Mucosa of descending colon (tissue), 3 donors: ENCODE measurements at places on chromosomes 1 and 21.
A peak's percentile ranks its signal among the peaks of the same experiment; 100 is the strongest.

DNA sequence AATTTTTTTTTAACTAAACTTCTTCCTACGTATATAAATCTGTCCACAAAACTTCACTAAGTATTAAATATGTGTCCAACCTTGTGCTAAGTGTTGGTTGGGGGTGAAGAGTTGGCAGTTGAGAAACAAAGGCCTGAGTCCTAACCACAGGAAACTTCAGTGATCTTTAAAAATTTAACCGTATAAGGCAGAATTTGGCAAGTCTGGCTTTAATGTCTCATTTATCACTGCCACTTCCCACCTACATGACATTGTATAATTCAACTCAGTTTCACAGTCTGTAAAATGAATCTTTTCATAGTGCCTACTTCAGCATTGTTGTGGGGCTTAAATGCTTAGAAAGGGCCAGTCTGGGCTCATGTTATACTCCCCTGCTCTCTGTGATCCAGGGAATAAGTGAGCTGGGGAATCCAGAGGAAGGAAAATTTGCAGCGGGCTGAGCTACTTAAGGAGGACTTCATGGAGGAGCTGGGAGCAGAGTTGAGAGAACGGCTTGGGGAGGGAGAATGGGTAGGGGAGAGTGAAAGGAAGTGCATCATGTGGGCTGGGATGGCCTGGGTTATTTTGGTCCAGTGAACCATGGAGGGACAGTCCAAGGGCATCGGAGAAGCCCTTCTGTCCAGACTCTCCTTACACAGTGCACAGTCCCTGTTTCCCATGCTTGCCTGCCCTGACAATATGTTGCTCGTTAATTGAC is 14.5 kb downstream of the IFNAR2 start:
- no peak for DNase-seq

DNA sequence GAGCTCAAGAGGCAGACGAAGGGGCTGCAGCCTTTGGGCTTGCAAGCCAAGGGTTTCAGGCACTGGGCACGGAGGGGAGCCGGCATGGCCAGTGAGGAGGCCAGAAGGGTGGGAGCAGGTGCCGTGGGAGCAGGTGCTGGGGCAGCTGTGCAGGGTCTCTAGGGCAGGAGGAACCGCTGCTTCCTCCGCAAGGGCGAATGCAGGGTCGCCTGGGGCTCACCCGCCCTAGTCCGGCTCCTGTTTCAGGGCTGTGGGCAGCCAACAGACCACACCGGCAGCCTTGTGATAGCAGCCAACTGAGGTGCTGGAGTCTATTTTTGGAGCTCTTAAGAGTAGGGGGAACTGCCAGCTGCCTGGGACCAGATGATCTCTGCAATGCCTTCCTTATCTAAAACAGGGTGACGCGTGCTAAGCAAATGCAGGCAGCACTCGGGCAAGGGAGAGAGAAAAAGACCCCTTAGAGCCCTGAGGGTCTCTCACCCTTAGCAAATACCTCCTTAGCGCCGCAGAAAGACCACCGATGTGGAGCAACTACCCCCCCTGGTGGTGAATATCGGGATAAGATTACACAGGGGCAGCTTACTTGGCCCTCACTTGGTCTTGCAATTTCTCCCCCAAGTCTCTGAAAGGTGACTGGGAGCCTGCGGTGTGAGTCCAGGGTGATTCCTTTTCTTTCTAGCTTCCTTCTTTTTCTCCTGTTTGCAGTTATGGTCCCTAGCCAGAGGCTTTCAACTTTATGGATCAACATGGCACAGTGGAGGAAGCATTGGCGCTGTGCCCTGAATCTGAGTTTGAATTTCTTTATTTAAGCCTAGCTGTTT is 20.7 kb upstream of the MAPKAPK2 start:
- DNase-seq: peak; percentile 47

DNA sequence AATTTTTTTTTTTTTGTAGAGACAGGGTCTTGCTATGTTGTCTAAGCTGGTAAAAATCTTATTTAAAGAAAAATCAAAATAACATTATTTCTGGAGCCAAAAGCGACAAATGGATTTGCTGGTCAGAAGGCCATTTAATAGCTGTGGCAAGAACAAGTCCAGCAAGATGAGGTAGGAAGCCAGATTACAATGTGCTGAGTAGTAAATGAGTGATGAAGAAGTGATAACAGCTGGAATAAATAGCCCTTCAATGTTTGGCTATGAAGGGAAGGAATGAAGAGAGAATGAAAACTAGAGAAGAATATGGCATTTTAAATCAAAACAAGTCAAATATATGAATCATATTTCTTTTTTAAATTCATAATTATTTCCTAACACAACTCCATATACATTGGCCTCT is 34.5 kb downstream of the SYDE2 start:
- DNase-seq: no peak

GRCh38 chr1:243926803-243927245 is 76.8 kb upstream of the AKT3 start:
- no peak for DNase-seq

- no peak for DNase-seq
These were observed 51.1 kb upstream of the TARDBP start for GRCh38 chr1:10961300-10961833.

DNA sequence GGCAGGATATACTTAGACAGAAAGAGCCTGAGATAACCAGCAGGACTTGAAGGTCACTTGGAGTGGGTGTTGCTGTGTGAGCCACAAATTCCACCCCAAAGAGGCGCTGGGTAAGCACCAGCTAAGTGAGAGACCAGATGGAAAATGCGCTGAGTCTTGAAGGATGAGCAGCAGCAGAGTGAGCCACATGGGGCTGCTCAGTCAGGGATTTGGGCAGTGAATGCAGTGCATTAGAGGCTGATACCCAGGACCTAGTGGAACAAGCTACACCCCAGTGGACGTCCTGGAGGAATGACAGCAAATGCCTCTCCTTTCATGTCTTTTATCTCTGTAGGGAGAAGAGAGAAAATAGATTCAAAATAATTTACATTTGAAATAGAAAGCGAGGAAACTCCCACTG is 11.3 kb downstream of the GRIK1 start:
- DNase-seq: no peak

GRCh38 chr1:183480971-183481441 is 8.7 kb downstream of the SMG7 start:
- no peak for DNase-seq

DNA sequence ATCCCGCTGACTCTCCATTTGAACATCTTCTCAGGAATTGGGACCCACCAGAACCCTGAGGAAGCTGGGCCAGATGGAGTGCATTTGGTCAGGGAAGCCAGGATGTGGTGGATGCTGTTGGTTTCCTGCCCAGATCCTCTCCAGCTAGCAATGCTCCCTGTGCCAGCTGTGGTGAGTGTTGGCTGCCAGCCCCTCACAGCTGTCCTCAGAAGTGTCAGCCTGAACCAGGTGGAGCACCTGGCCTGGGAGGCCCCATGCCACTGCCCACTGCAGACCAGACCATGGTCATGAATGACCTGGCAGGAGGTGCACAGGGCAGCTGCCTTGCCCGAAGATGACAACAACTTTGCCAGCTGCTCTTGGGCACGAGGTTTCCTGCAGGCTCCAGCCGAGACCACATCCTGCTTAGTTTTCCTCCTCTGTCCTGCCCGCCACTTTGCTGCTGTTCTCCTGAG is 54.4 kb downstream of the PRSS38 start:
- DNase-seq: no peak

GRCh38 chr1:173422456-173422976 is 54.6 kb upstream of the PRDX6 start:
- no peak for DNase-seq

DNA sequence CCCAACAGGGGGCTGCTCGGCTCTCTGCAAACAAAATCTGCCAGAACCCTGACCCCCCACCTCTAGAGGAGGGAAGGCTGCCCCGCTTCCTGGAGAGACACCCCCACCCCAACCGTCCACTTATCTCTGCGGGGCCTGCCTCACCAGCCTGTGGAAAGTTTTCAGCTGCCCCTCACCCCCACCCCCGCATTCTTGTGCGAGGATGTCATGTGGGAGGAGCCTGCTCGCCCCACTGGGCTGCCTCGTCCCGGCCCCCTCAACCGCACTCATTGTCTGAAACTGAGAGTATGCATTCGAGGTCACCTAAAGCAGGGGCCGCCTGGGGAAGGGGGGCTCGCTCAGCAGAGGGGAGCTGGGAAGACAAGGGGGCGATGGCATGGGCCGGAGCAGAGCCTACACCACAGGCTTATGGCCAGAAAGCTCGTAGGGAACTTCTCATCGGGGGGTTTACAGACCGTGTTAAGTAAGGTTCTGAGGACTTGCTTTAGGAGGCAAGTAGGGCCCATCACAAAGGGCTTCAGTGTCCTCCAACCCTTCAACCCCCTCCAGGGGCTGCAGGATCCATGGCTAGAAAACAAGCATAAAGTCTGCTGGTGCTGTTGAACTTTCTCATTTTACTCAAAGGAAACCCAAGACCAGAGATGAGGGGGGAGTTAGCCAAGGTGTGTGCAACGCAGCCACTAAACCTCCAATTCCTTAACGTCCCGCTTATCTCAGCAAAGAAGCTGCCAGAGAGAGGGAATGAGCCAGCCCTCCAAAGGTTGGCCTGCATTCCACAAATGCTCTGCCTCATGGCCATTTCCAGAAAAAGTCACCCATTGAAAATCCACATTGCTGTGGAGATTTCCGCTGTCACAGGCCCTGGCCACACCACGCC is 9.4 kb downstream of the EPHA2 start:
- DNase-seq: peak; percentile 45

DNA sequence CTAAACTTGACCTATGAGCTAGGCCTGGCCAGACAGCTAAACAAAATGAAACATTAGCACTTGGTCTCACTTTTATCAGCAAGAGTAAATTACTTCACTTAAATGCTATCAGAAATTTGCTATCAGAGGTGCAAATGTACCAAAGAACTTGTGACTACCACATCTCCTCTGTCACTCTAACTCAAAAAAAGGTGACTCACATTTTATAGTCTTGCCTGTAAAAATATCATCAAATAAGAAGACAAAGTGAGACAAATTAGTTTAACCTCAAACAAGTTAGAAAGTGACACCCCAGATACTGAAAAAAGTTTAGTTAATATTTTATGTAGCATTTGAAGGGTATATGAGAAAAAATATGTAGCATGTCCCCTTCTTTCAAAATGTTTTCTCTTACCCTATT is 76.9 kb downstream of the EPS15 start:
- DNase-seq: no peak

DNA sequence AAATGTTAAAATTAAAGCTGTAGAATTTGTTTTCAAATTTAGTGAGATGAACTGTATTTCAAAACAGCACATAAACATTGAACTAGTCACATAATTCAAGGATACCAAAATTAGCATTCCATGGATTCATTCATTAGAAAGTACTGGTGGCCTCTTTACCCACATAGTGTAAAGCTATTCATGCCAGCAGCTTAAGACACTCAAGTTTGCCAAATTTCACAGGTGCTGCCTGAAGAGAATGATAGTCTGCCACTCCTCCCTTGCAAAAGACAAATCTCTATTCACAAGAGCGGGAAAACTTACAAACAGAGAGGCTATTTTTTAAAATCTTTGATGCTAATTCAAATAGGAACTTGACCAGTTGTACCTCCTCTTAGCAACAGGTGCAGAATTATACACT is 337.0 kb downstream of the BRINP3 start:
- DNase-seq: no peak

DNA sequence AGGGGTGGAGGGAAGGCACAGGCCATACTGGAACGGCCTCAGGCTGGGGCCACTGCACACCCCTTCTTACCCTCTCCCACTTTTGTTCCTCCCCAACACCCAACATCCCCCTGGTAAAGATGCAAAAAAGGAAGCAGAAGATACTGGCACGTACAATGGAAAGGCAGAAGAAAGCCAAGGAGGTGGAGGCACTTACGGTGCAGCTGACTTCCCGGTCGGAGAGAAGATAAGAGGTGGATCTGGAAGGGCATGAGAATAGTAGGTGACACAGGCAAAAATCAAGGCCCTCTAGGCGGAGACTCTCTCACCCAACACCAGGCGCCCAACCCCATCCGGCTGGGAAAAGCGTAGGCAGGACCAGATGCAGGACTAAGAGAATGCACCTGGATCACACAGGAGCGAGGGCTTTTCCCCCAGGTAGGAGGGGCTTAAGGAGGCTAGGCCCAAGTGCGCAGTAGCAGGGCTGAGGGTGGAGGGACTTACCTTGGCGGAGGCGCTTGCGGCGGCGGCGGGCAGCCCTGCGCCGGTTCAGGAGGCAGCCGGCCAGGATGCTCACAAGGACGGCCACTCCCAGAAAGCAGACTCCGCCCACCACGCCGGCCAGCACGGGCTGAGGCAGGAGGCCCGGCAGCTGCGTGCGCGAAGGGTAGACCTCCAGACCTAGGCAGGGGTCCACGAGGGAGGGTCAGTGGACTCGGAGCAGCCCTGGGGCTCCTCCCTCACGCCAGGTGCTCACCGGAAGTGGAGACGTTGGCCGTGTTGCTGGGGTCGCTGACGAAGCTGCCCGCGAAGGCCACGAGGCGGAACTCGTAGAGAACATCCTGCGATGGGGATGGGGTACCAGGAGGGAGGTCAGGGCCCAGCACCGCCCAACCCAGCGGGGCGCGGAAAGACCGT is 4.1 kb upstream of the TAGLN2 start:
- peak; percentile 61 for DNase-seq

DNA sequence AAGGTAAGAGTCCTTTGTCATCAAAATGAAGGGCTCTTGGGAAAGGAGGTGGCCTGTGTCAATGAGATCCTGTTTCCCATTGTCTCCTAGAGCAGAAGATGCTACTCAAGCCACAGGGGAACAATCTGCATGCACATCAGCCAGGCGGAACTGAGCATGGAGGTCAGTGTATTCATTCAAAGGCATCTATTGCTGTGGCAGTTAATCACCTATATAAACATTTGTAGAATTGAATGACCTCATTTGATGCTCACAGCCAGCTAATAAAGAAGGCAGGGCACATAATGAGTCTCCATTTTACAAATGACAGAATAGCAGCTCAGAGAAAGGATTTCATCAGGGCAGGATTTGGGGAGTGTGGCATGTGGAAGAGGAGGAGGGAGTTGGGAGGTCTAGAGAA is 5.7 kb upstream of the FYB2 start:
- DNase-seq: no peak

DNA sequence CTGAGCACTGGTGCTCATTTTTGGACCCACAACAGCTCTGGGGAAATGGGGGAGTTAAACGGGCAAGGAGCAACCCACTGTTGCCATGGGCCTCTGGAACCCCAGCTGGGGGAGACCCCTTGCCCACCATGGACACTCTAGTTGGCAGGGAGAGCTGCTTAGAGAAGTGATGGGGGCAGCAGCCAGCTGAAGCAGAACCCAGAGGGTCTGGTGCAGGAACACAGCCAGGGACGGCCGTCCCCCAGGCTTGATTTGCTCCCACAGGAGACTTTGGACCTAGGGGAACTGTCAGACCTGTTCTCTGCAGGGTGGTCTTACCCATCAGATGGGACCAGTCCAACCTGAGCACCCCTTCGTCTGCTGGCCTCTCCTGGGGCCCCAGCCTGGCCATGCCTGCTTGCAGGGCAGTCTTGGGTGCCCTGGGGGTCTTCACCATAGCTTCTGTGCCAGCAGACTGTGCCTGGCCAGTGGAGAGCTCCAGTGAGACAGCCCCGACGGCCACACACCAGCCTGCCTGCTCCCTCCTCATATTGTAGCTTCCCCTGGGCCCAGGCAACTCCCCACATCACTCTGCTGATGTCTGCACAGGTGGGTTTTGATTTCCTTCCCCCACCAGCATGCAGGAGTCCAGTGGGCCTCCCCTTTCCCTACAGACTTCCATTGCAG is 11.3 kb downstream of the SPATC1L start:
- no peak for DNase-seq
